HFFc6 (cell line): ENCODE measurements at places on chromosomes 13 and 19. TPM values are rescaled to one million over a fixed set of nuclear protein-coding genes. Genes with fewer than 3 reads are reported as not detected.

DNA sequence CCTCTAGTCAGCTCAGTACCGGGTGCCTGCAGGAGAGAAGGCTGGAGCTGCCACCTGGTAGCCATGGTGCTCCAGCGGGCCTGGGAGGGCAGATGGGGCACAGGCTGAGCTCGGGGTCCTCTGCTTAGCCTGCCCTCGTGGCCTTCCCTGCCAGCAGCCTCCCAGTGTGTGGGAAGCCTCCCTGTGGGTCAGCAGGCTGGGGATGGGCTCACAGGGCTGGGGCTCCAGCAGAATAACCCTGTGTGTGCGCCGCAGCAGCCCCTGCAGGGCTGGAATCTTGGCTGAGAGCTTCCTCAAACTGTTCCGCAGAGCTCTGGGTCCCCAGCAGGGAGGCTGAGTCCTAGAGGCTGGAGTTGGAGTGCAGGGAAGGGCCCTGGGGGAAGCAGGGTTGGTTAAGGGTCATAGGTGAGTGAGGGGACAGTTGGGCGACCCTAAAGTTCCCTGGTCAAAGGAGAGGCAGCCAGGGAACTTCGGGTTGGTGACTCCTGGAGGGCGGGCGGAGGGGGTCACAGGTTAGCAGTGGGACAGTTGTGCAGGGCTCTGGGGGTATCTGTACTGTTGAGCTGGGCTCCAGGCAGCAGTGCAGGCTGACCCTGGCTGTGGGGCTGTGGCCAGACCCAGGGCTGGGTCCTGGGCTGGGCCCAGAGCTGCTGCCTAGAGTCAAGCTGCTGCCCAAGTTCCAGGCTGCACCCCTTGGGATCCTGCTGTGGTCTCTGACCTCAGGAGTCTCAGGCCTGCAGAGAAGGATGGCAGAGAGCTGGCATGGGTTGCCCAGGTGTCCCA lies 14.0 kb downstream of the ARHGAP33 start:
- H3K4me1 ChIP-seq = no peaks in the 10 kb centered on the region
- no peaks in the 10 kb centered on the region for H3K36me3 ChIP-seq
- peaks cover 3% of the 10 kb centered on the region for H3K27me3 ChIP-seq
- DNase-seq = no peak
- no peak overlapping the region for H3K27ac ChIP-seq

The ZIM2 gene
- not detected in 3 replicates for total RNA-seq

DNA sequence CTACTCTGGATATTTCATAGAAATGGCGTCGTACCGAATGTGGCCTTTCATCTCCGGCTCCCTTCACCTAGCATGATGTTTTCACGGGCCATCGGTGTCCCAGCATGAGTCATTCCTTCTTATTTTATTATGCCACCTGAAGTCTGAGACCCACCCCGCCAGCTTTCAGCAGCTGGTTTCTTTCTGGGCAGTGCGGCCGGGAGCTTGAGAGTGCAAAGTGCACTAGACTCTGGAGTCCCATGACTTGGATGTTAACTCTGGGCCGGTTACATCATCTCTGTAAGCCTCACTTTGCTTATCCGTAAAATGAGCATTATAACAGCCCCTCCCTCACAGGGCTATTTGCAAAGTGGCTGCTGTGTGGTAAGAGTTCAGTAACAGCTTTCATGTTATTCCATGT lies 5.8 kb upstream of the KMT5C start:
- H3K27me3 ChIP-seq = peaks cover 5% of the 10 kb centered on the region
- DNase-seq = no peak
- H3K27ac ChIP-seq = no peak overlapping the region

- H3K4me3 ChIP-seq = no peak overlapping the region
- H3K27me3 ChIP-seq = peaks cover 20% of the 10 kb centered on the region
These were observed 183.9 kb downstream of the DCLK1 start for GRCh38 chr13:35947315-35947714.

GRCh38 chr13:28423010-28423409 lies 71.9 kb downstream of the FLT1 start:
- peaks cover 58% of the 10 kb centered on the region for H3K36me3 ChIP-seq
- no peak for DNase-seq
- H3K27ac ChIP-seq = peak overlapping the region; percentile 14
- no peak overlapping the region for H3K4me3 ChIP-seq

GRCh38 chr13:50244355-50244712 lies 229.1 kb downstream of the KCNRG start:
- DNase-seq = no peak
- no peak overlapping the region for H3K4me3 ChIP-seq
- no peak overlapping the region for H3K27ac ChIP-seq
- H3K36me3 ChIP-seq = no peaks in the 10 kb centered on the region
- H3K4me1 ChIP-seq = peaks cover 18% of the 10 kb centered on the region

GRCh38 chr13:43831088-43831487 lies 44.3 kb upstream of the ENOX1 start:
- no peaks in the 10 kb centered on the region for H3K27me3 ChIP-seq
- H3K36me3 ChIP-seq = no peaks in the 10 kb centered on the region
- peak overlapping the region; percentile 93 for H3K27ac ChIP-seq
- peak; percentile 33 for DNase-seq
- peaks cover 27% of the 10 kb centered on the region for H3K4me1 ChIP-seq
- H3K4me3 ChIP-seq = peak overlapping the region; percentile 84

The UBE2S gene
- total RNA-seq = 194 to 325 TPM (median 280 TPM) in 3 replicates

DNA sequence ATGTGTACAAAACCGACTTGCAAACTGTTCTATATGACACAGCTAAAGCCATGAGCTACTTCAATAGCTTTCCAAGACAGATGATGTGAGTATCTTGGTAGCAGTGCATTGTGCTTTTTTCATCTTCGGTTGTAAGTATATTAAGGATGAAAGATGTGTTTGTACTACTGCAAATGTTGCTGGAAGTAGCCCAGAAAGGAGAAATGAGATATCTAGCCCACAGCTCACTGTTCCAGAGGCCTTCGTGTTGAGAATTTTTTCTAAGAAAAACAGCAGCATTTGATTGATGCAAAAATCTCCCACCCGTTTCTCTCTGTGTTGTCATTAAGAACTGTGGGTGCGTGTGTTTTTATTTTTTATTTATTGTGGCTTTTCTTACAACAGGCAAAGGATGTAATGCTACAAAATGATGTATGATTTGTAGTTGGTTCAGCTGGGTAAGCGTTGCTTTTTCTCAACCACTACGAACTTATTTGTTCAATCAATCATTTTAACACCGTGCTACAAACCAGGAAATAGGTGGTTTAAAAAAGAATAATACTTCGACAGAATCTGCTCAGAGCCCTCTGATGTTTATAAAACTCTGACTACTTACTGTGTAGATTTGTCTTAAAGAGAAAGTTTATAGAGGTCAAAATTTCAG lies 41.6 kb upstream of the RFC3 start:
- H3K36me3 ChIP-seq = no peaks in the 10 kb centered on the region
- no peaks in the 10 kb centered on the region for H3K4me1 ChIP-seq
- no peak overlapping the region for H3K27ac ChIP-seq
- no peak for DNase-seq
- H3K4me3 ChIP-seq = no peak overlapping the region

GRCh38 chr19:21322528-21322927 lies 6.7 kb downstream of the ZNF708 start:
- H3K4me1 ChIP-seq = peaks cover 17% of the 10 kb centered on the region
- DNase-seq = no peak
- H3K27ac ChIP-seq = no peak overlapping the region
- H3K27me3 ChIP-seq = no peaks in the 10 kb centered on the region
- no peak overlapping the region for H3K4me3 ChIP-seq

GRCh38 chr13:54657588-54657987 lies 1629.0 kb downstream of the OLFM4 start:
- no peaks in the 10 kb centered on the region for H3K27me3 ChIP-seq
- no peaks in the 10 kb centered on the region for H3K4me1 ChIP-seq
- no peak for DNase-seq
- H3K4me3 ChIP-seq = no peak overlapping the region
- no peak overlapping the region for H3K27ac ChIP-seq

- no peaks in the 10 kb centered on the region for H3K27me3 ChIP-seq
- no peak for DNase-seq
- H3K4me3 ChIP-seq = no peak overlapping the region
- H3K27ac ChIP-seq = no peak overlapping the region
These were observed 59.6 kb downstream of the USP12 start for GRCh38 chr13:27112006-27112405.

DNA sequence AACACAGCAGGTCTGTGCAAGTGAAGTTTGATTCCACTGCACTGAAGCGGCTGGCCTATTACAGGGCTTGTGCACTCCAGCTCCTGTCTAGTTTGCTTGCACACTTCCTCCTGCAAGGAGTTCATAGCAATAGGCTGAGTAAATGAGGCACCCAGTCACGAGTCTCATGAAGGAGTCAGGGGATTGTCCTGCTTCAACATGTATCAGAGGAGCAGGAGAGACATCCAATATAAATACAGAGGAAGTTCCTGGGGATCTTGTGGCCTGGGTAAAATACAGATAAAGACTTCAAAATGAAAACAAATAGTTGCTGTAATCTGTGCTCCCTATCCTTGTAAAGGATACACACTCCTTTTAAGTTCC lies 259.9 kb downstream of the SLITRK1 start:
- H3K27ac ChIP-seq = peak overlapping the region; percentile 26; the same call in 1 of the 2 replicates
- H3K27me3 ChIP-seq = no peaks in the 10 kb centered on the region
- H3K4me1 ChIP-seq = peaks cover 39% of the 10 kb centered on the region
- DNase-seq = peak; percentile 16

DNA sequence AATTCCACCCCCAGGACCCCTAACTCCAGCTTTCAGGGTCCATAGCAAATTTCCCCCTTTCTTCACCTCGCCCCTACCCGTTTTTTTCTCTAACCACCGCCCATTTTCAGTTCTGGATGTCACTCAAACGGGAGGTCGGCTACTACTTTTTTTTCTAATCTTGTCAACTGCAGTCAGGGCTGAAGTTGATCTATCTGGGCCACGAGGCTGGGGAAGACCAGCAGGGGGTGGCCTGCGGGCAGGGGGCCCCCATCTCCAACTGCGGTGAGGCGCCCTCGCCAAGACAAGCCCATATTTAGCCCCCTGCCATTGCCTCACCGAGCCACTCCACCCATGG lies 748 bp downstream of the LHFPL6 start:
- peak overlapping the region; percentile 97 for H3K4me3 ChIP-seq
- H3K27me3 ChIP-seq = no peaks in the 10 kb centered on the region; the same call in 1 of the 2 replicates
- peaks cover 14% of the 10 kb centered on the region for H3K36me3 ChIP-seq
- peaks cover 57% of the 10 kb centered on the region for H3K4me1 ChIP-seq
- peak overlapping the region; percentile 77 for H3K27ac ChIP-seq

The ZNF585A gene
- total RNA-seq = 10.5 to 11.6 TPM (median 10.7 TPM) in 3 replicates

The SIAH3 gene
- total RNA-seq = not detected in 3 replicates

The BRSK1 gene
- 9.7 to 12.0 TPM (median 10.7 TPM) in 3 replicates for total RNA-seq

The CGB3 gene
- total RNA-seq = 0.30 TPM in 1 of 3 replicates, not detected in the others

GRCh38 chr19:30711296-30711695 lies 339.1 kb downstream of the ZNF536 start:
- no peak for DNase-seq
- peaks cover 4% of the 10 kb centered on the region; the same call in 1 of the 2 replicates for H3K27me3 ChIP-seq
- no peaks in the 10 kb centered on the region for H3K4me1 ChIP-seq
- H3K27ac ChIP-seq = no peak overlapping the region
- H3K4me3 ChIP-seq = no peak overlapping the region
- H3K36me3 ChIP-seq = no peaks in the 10 kb centered on the region

DNA sequence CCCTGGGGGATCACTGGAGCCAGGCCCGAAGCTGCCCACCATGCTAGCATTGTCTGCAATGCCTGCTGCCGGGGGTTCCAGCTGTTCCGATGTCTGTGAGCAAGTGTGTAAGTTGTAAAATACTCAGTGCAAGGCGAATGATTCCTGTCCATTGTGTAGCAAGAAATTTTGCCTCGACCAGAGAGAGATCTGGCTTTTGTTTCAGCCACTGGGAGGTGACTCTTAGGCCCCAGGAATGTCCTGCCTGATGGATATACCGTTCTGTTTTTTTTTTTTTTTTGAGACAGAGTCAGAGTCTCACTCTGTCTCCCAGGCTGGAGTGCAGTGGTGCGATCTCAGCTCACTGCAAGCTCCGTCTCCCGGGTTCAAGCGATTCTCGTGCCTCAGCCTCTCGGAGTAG lies 7.3 kb upstream of the GADD45B start:
- no peak overlapping the region for H3K27ac ChIP-seq
- H3K4me1 ChIP-seq = peaks cover 17% of the 10 kb centered on the region
- no peak for DNase-seq
- no peaks in the 10 kb centered on the region; the same call in none of the 2 replicates for H3K27me3 ChIP-seq
- no peaks in the 10 kb centered on the region for H3K36me3 ChIP-seq
- H3K4me3 ChIP-seq = no peak overlapping the region

DNA sequence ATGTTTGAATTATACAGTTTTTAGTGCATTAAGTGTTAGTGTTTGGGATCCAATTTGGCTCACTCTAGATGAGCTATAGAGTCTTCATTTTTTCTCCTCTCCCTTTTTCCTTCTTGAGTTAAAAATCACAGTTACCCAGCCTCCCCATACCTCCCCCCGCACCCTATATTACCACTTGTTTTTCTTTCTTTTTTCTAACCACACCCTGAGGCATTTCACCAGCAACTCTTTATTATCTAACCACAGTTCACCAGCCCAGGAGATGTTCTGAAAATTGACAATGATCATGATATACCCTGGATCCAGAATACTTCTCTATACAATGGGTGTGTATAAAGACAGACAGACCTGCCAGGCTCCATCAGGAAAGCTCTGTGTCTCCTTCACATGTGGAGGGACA lies 86.5 kb upstream of the UBL3 start:
- H3K4me1 ChIP-seq = no peaks in the 10 kb centered on the region
- no peaks in the 10 kb centered on the region; the same call in 1 of the 2 replicates for H3K27me3 ChIP-seq
- H3K27ac ChIP-seq = no peak overlapping the region
- no peak overlapping the region for H3K4me3 ChIP-seq
- no peaks in the 10 kb centered on the region for H3K36me3 ChIP-seq
- no peak for DNase-seq

DNA sequence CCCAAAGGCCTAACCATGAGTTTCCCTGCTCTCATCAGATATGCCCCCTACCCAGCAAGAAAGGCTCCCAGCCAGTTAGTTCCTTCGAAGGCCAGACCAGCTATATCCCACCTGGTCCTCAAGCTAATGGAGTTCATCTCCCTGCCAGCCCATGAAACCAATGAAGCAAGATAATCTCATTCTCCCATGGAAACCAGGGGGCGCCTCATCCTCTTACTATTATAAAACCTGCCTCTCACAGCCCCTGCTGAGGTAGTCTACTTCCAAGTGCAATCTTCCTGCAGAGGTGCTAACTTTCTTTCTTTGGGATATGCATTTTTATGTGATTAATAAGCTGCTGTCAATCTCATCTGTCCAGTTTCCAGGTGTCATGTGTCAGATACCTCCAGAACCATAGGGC lies 34.0 kb upstream of the ZNF573 start:
- H3K4me3 ChIP-seq = no peak overlapping the region
- H3K36me3 ChIP-seq = peaks cover 11% of the 10 kb centered on the region; the same call in 1 of the 2 replicates
- no peak overlapping the region for H3K27ac ChIP-seq
- no peaks in the 10 kb centered on the region; the same call in 1 of the 2 replicates for H3K27me3 ChIP-seq
- no peak for DNase-seq
- no peaks in the 10 kb centered on the region for H3K4me1 ChIP-seq

DNA sequence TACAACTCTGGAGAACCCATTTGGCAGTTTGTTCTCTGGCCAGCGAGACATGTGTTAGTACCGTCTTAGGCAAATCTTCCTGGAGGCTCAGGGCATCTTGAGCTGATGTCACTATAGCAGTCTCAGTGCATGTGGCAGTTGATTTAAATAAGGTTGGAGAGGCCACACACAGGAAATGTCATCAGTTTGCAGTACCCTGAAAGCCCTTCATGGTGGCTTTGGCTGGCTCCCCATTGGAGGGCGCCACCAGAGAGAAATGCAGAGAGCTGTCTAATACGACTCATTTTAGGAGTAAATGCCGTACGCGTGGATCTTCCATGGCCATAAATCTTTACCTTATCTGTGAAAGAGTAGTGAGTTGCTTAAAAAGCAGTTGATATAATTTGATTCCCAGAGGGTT lies 163.1 kb downstream of the STK24 start:
- H3K36me3 ChIP-seq = peaks cover 71% of the 10 kb centered on the region
- peaks cover 12% of the 10 kb centered on the region for H3K4me1 ChIP-seq
- H3K4me3 ChIP-seq = no peak overlapping the region
- H3K27ac ChIP-seq = no peak overlapping the region

GRCh38 chr19:50300814-50301606 lies 28.2 kb downstream of the KCNC3 start:
- peak overlapping the region; percentile 42; the same call in 1 of the 2 replicates for H3K4me3 ChIP-seq
- no peaks in the 10 kb centered on the region for H3K36me3 ChIP-seq
- peak; percentile 81 for DNase-seq
- H3K4me1 ChIP-seq = peaks cover 22% of the 10 kb centered on the region
- peaks cover 23% of the 10 kb centered on the region for H3K27me3 ChIP-seq
